OCI-M1 (cell line): ENCODE measurements at places on chromosomes 16 and 17.

DNA sequence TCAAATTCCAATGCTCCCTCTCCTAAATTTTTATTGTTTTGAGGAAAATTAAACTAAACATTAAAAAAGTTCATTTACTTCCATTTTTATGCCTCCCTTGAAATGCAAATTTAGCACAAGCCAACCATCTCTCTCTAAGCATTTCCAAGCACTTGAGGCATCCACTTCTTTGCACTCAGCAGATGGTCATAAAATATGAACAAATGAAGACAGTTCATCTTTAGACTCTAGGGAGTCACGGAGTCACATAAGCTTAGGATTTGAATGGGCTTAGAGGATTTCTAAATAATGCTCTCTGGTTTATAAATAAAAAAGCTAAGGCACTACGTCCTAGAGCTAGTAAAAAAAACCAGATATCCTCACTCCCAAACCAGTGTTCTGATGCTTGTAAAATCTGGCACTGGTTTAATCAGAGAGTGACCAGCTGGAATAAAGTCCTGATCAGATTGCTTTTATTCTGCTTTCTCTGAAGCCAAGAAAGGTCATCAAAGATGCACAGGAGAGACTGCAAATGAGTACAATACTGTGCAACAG is 204.2 kb downstream of the CA10 start:
- DNase-seq, result no peak

GRCh38 chr17:16286947-16287562 is 66.2 kb downstream of the CENPV start:
- DNase-seq, result peak; percentile 49

GRCh38 chr16:30449116-30449435 is 3.4 kb upstream of the SEPHS2 start:
- DNase-seq, result no peak

GRCh38 chr16:86910161-86910769 is 331.9 kb downstream of the FOXL1 start:
- DNase-seq, result no peak

DNA sequence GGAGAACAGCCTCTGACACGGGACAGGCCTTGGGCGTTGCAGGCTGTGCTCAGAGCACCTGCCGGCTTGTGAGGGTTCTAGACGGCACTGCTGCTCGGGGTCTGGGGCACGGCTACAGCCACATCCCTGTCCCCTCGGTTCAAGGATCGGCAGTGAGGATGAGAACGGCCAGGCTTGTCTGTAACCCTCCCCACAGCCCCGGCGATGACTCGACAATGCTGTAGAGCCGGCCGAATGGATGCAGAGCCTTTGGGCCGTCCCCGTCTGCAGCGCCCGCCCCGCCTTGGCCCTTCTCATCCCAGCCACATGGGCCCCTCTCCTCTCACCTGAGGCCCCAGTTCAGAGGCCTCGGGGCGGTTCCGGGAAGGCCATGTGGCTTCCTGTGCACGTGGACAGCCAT is 49.0 kb upstream of the METRNL start:
- DNase-seq, result no peak

GRCh38 chr17:79276821-79277220 is 202.2 kb downstream of the ENGASE start:
- no peak for DNase-seq

GRCh38 chr16:77214411-77215138 is 15.4 kb downstream of the SYCE1L start:
- no peak for DNase-seq
